Effector memory CD4-positive, alpha-beta T cell (primary cell): ENCODE measurements at places on chromosomes 3 and 15.

- DNase-seq, result no peak
- H3K36me3 ChIP-seq, result no peaks in the 10 kb centered on the region
- H3K27me3 ChIP-seq, result peaks cover 3% of the 10 kb centered on the region
- no peak overlapping the region for H3K27ac ChIP-seq
- no peak overlapping the region for H3K4me3 ChIP-seq
These were observed 45.1 kb upstream of the CP start for GRCh38 chr3:149266736-149267135.

GRCh38 chr3:122247825-122248185, 64.3 kb downstream of the CASR start:
- H3K27ac ChIP-seq, result no peak overlapping the region
- no peak for DNase-seq
- no peak overlapping the region for H3K4me3 ChIP-seq
- H3K36me3 ChIP-seq, result no peaks in the 10 kb centered on the region
- H3K4me1 ChIP-seq, result no peaks in the 10 kb centered on the region

DNA sequence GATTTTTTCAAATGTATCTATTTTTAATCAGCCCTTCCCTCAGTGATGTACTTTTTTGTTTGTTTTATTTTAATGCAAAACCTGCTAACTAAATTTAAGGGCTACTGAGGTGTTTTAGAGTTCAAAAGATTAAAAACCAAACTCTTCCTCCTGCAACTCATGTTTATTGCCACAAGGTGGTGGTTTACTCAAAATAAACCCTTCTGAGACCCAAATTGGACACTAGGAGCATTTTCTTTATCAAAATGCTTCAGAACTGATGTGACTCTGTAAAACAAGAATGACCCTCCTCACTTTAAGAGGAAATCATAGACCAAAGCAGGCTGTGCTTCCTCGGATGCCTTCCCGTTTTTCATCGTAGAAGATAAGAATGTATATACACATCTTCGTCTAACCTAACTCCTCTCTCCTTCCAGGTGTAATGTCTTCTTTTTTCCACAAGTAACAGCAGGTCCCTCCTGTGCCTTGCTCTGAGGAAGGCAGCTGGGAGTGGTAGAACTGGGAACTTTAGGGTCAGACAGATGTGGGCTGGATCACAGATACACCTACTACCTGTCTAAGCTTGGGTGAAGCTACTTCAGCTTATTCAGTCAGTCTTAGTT, 2.9 kb upstream of the NME9 start:
- H3K4me3 ChIP-seq, result no peak overlapping the region
- H3K4me1 ChIP-seq, result peaks cover 7% of the 10 kb centered on the region
- no peak for DNase-seq
- H3K27ac ChIP-seq, result no peak overlapping the region
- H3K36me3 ChIP-seq, result no peaks in the 10 kb centered on the region
- no peaks in the 10 kb centered on the region for H3K27me3 ChIP-seq

DNA sequence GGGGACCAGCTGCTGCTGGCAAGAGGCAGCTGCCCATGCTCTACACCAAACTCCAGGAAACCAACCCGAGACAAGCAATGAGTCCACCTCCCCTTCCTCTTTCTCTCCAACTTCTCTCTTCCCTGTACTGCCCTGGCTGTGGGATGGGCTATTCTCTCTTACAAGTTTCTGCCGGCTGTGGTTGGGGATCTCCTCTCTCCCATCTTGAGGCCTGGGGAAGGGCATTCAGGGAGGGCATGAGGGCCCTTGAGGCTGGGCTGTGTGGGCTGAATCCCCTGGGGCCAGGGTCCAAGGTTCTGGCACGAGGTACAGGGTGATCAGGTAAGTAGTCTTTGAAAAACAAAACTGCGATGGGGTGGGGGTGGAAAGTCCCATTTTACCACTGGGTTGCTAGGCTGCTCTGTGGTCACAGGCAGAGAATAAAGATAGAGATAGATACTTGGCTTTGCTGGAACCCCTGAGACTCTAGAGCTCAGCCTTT, 32.3 kb upstream of the CTSH start:
- no peaks in the 10 kb centered on the region for H3K4me1 ChIP-seq
- H3K4me3 ChIP-seq, result no peak overlapping the region
- no peaks in the 10 kb centered on the region for H3K36me3 ChIP-seq
- DNase-seq, result no peak
- H3K27me3 ChIP-seq, result no peaks in the 10 kb centered on the region

- no peaks in the 10 kb centered on the region for H3K36me3 ChIP-seq
- H3K4me3 ChIP-seq, result no peak overlapping the region
- H3K27ac ChIP-seq, result no peak overlapping the region
- no peak for DNase-seq
- H3K27me3 ChIP-seq, result no peaks in the 10 kb centered on the region
These were observed 8.3 kb upstream of the UBE2E1 start for GRCh38 chr3:23797491-23797890.

DNA sequence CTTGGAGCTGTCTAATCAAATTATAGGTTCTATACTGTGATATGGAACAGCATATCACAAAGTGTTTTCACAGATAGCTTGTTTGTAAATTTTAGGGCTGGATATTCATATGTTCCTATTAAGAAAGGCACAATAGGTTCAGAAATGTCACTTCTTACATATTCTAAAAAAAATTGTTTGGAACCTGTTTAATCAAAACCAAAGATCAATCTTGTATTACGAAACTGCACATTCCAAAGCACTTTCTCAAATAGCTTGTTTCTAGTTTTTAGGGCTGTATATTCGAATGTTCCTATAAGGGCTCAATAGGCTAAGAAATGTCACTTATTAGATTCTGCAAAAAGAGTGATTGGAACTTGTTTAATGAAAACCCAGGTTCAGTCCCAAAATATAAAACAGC, 67.4 kb upstream of the OSBPL11 start:
- no peak overlapping the region for H3K27ac ChIP-seq
- no peaks in the 10 kb centered on the region for H3K36me3 ChIP-seq
- H3K4me1 ChIP-seq, result no peaks in the 10 kb centered on the region
- H3K4me3 ChIP-seq, result no peak overlapping the region
